ENCODE measurements at places on chromosomes 12 and 14. TPM values are rescaled to one million over a fixed set of nuclear protein-coding genes. Genes with fewer than 3 reads are reported as not detected.

RAPGEF3 gene
- 0.83 TPM for total RNA-seq

SMIM41 gene
- total RNA-seq = not detected

DTX1 gene
- total RNA-seq = 0.24 TPM

KRT82 gene
- not detected for total RNA-seq

ASIC1 gene
- total RNA-seq = not detected

TAS2R9 gene
- not detected for total RNA-seq

GPHN gene
- 21.9 TPM for total RNA-seq

TDRD9 gene
- total RNA-seq = not detected

NTS gene
- total RNA-seq = not detected

DNA sequence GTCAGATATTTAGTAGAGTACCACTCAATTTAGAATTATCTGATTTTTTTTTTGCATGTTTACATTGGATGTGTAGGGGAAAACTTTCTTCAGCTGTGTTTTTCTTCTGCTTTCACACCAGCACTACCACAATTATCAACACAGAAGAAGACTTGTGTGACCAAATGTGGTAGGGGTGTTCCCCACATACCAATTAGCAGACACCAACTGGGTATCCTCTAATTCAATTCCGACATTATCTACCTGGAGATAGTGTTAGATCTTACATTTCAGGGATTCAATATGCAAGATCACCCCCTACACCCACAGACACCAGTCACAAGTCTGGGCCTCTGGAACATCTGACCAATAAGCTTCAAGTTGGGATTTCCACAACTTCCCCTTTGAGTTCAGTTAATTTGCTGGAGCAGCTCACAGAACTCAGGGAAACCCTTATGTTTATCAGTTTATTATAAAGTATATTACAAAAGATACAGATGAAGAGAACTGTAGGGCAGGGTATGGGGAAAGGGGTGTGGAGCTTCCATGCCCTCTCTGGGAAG is 4.1 kb upstream of the KLRG1 start:
- no peak for DNase-seq

GRCh38 chr12:45227316-45228067 is 11.6 kb downstream of the ANO6 start:
- DNase-seq = no peak

DNA sequence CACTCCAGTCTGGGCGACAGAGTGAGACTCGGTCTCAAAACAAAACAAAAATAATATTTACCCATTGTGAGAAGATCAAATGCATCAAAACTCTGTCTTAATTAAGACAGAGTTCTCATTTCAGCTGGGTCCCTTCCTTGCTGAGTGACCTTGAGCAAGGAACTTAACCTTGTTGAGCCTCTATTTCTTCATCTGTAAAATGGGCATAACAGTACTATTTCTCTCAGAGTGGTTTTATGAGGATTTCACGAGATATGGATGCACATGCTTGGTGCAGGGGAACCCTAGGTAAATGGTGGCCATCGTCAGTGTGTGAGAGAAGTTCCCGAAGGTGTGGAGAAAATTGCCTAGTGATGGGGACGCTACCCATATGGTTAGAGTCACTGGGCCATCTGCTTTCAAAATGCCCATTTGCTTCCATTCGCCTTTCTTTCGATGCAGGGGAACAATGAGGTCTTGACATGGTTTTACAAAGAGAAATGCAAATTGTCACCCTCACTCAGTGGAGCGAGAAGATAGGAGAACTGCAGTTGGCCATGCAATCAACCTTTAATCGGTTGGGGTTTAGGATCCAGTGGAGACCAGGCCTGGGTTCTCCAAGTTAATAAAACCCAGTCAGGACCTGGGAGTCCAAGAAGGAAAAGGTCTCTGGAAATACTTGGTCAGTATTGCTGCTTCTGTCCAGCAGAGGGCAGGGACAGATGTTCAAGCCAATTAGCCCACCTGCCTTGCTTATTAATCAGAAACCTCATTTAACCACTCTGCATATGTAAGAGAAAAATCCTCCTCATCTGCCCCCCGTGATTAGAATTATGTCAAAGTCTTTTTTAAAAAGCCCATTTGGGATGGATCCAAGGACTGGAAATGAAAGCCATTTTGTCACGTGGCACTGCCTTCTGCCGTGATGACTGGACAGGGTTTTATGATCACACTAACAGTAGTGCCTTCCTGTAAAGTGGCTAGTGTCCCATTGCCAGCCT is 37.2 kb downstream of the CFAP251 start:
- DNase-seq = no peak

DNA sequence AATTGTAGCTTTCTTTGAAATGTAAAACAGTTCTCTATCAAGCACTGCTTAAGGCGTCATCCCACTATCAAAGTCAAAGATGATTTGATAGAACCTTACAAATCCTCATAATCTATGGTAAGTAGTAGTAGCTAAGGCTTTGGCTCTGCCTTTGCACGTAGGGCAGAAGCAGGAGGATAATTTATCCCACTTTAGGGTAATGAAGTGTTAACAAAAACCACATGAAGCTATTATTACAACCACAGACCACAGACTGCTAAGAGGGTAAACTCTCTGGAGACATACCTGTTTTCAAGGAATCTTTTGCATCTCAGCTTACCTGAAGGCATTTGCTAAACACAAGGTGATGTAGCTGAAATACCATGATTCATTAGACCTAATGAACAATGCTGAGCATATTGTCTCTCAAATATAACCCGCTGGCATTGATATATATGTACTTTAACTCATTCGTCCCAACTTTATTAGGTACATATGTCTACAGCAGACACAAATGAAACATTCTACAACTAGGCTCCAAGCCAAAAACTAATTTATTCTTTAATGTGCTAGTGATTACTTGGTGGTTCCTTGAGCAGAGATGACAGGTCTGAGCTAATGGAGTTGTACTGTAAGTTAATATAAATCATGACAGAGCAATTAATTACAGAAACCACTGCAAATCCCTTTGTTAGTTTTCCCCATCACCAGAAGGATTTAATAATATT is 368.8 kb downstream of the ETNK1 start:
- DNase-seq = no peak

- no peak for DNase-seq
These were observed 455.0 kb upstream of the TMPO start for GRCh38 chr12:98060411-98060810.

GRCh38 chr14:37115406-37115805 is 57.0 kb downstream of the SLC25A21 start:
- DNase-seq = no peak

- DNase-seq = peak; percentile 13
These were observed 58.0 kb downstream of the FAR2 start for GRCh38 chr12:29207120-29207519.

DNA sequence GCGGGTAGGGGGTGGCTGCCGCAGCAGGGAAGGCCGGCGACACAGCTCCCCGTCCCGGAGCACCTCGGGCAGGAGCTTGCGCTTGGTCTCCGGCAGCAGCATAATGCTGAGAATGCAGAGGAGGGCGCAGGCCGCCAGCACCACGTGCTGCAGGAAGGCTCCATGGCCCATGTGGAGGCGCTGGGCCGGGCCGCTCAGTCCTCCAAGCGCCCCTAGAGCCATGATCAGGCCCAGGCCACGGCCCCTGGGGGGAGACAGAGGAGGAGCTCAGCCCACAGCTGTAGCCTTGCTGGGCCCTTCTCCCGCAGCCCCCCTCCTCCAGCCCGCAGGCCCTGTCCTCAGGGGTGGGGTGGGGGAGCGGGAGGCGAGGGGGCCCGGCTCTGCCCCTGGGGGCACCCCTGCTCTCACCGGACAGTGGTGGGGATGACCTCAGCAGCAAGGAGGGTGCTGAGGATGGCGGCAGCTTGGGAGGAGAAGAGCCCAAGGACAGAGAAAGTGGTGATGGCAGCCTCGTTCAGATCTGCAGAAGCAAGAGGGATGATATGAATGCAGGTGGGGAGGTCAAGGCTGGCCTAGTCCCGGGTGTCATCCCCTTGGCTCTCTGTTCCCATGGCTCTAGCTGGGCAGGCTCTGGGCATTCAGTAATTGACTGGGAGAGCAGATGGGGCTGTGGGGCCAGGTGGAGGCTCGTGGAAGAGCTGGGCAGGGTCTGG is 5.8 kb downstream of the SLC22A17 start:
- DNase-seq = no peak

- no peak for DNase-seq
These were observed 4.5 kb upstream of the KRT4 start for GRCh38 chr12:52818388-52818787.

DNA sequence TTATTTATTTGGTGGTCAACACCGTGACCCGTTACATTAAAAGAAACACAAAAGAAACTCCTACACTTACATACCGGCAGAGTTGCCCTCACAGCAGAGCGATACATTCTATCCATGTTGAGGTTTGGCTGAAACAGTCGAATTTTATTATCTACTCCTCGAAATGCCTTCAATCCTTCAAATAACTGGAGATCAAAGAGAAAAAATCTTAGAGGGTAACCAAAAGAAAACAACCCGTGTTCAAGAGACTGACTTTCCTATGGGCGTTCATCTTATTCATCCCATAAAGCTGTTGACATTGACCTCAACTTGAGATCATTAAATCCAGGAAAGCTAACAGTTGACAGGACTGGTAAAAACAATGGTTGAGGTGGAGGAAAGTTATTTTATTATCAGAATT is 67.7 kb downstream of the BCAT1 start:
- no peak for DNase-seq

- DNase-seq = peak; percentile 89
These were observed 3.6 kb upstream of the KRT6A start for GRCh38 chr12:52496590-52497071.

GRCh38 chr14:103524002-103524935 is 1.6 kb upstream of the CKB start:
- DNase-seq = no peak

GRCh38 chr14:32251530-32251929 is 48.5 kb upstream of the RNU6-8 start:
- no peak for DNase-seq

GRCh38 chr12:81468206-81468605 is 290.9 kb downstream of the PPFIA2 start:
- DNase-seq = peak; percentile 27

GRCh38 chr14:68797121-68797670 is 4.3 kb upstream of the ZFP36L1 start:
- DNase-seq = peak; percentile 45

- no peak for DNase-seq
These were observed 65.1 kb downstream of the TRAFD1 start for GRCh38 chr12:112190231-112191025.

DNA sequence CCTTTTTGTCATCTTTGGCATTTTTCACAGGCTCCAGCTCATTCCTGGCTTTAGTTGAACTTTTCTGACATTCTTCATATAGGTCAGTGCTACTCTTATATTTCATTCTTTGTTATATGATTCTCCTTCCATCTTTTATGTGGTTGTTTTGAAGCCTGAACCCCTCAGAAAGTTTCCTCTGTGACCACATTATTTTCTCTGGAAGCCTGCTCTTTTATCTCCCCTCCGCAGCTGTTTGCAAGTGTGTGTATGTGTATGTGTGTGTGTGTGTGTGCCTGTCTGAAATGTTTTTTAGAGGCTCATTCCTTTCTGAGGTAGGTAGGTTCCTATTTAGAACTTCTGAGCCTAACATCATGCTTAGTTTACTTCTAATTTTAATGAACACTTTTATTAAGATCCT is 47.6 kb downstream of the ANO4 start:
- DNase-seq = no peak

DNA sequence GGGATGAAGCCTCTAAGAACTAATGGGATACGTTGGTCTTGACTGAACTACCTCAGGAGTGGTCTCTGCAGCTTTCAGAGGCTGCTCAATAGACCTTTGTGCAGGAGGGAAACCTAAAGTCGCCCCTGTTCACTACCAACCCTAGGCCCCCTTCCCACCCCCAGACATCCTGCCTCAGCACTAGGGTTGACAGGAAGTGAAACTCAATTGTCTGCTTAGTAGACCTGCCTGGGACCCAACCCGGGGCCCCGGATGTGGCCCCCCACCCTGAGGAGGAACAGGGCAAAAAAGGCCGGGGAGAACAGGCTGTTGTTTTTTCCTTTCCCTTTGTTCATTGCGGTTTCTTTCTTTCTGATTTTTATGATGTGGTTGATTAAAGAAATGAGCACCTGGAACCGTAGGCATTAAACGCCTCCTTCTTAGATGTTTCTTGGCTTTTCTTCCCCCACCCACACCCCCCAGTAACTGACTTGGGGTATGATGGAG is 1.6 kb upstream of the DGKA start:
- no peak for DNase-seq

- DNase-seq = no peak
These were observed 289.5 kb upstream of the FAR2 start for GRCh38 chr12:28859551-28859950.

DNA sequence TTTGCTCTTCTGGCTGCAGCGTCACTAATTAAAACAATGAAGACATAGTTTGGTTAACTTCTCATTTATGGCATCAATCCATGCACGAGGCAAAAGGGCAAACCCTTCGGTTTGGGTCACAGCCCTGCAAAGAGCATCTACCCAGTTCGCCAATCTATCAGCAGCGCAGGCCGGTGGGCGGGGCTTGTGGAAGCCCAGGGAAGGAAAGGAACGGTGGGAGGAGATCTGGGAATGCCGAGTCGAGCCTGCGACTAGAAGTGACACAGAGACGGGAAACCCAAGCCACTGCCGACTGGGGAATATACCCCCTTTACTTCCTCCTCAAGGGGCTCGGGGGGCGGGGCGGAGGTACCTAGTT is 466 bp downstream of the KICS2 start:
- peak; percentile 93 for DNase-seq

GRCh38 chr14:106821119-106821518 is 1294.7 kb downstream of the TMEM121 start:
- no peak for DNase-seq

DNA sequence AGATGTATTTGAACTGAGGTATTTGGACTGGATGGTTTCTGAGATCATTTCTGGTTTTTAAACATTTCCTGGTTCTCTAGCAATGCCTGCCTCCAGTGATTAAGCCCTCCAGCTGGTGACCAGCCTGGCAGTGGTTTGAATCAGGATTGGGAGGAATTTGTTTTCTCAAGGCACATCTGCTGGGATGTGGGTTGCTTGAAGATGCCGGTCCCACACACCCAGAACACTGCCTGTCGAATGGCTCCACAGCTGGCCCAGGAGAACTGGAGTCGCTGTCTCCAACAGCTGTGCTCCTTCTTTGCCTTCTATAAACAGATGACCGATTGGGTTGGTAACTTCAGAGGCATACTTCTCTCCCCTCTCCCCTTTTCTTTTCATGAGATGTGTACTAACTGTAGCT is 258.0 kb upstream of the DDHD1 start:
- peak; percentile 66 for DNase-seq

DNA sequence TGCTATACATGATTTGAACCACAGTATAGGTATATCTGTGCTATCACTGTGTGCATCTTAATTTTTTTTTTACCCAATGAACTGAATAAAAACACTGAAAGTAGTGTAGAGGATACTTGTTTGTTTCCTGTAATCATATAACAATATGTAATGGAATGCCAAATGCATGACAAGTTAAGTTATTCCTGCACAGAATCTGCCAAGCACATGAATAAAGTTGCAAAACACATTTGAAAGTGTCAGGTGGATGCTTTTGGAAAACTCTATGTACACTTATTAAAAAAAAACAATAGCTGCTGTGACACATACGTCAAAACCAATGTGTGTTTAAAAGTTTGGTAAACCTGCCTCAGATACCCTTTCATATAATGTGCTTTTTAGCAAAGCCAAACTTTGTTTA is 1638.1 kb upstream of the SEL1L start:
- DNase-seq = no peak

All from Daoy (cell line).